ENCODE measurements at places on chromosomes 7 and 10. TPM values are rescaled to one million over a fixed set of nuclear protein-coding genes. Genes with fewer than 3 reads are reported as not detected.

The LHFPL3 gene
- total RNA-seq: not detected

The XRCC2 gene
- 10.1 TPM for total RNA-seq

The AGAP4 gene
- total RNA-seq: 25.8 TPM

The ACSL5 gene
- 111 TPM for total RNA-seq

The BMPER gene
- not detected for total RNA-seq

The GRID2IP gene
- total RNA-seq: 0.29 TPM

The ANKRD30A gene
- total RNA-seq: not detected
